Umbilical cord (tissue), 2 donors: ENCODE measurements at places on chromosomes 5 and 9. TPM values are rescaled to one million over a fixed set of nuclear protein-coding genes. Genes with fewer than 3 reads are reported as not detected.

TAF11L5 gene
- total RNA-seq: 16.4 TPM

FAM151B gene
- 11.1 TPM for total RNA-seq

KCTD16 gene
- total RNA-seq: 16.1 TPM

ABCA1 gene
- 76.6 TPM for total RNA-seq

OR1J2 gene
- total RNA-seq: 1.2 TPM

SOHLH1 gene
- not detected for total RNA-seq

SPACA9 gene
- total RNA-seq: 3.1 TPM

FGF1 gene
- 9.9 TPM for total RNA-seq
